Anterior cingulate cortex (tissue), 58 donors: ENCODE measurements at places on chromosomes 5 and 9.

GRCh38 chr5:76855961-76856360 is 6.1 kb downstream of the S100Z start:
- DNase-seq: no peak

DNA sequence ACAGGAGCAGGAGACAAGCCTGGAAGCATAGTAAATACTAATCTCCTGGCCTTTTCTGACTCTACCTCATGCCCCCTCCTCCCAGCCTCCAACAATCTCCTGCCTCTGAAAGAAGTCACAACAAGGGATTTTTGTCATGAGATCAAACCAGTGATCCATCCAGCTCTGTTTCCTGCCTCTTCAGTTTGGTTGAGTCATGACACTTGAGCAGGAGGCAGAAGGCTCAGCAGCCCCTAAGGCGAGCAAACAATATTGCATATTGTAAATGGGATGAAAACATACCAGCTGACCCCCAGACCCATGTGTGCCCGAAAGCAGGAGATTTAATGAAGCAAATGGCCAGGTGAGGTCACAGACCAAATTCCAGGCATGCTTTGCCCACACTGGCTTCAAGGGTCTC is 272.8 kb downstream of the GAS1 start:
- DNase-seq: no peak

DNA sequence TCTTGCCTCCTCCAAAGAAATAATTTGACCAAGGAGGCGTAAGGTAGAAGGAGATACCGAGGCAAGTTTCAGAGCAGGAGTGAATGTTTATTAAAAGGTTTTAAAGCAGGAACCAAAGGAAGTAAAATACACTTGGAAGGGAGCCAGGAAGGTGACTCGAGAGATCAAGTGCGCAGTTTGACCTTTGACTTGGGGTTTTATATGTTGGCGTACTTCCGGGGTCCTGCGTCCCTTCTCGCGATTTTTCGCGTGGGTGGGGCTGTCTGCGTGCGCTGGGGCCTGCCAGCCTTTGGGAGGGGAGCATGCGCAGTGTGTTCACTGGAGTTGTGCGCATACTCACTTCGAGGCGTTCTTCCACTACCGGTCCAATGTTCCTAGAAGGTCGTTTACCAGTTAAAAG is 166.0 kb upstream of the IRX2 start:
- no peak for DNase-seq

GRCh38 chr9:127059765-127060361 is 62.6 kb downstream of the ANGPTL2 start:
- no peak for DNase-seq

- DNase-seq: no peak
These were observed 9.8 kb upstream of the CPLX2 start for GRCh38 chr5:175861337-175862130.

DNA sequence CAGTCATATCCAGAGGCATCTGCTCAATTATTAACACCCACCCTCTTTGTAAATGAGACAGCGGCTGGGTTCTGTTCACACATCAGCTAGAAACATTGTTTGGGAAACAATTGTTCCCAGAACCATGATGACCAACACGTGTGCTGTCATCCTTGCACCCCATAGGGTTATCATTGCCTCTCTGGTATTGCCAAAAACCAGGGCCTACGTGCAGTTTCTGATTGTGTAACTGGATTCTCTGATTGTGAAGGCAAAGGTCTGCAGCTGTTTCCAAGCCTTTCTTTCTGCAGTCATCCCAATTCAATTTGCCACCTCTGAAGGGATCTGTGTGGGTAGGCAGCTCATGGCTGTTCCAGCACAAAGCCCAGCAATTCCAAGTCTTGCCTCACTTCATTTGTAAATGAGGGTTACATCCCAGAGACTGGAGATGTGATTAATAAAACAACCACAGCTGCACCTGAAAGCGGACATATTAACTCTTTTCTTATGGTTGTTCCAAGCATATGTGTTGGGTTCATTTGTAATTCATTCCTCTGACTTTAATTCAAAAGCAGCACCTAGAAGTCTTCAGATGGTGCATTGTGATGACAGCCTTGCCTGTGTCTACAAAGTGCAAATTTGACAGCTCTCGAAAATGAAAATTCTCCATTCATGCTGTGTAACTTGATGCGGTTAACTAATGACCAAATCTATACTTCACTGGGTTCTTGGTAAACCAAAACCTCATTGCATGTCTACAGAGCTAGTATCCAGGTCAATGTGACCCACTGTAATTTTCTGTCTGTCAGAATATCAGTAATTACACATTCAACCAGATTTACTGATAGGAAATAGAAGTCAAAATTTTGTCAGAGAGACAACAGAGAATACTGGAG is 66.6 kb downstream of the YIPF5 start:
- DNase-seq: no peak

DNA sequence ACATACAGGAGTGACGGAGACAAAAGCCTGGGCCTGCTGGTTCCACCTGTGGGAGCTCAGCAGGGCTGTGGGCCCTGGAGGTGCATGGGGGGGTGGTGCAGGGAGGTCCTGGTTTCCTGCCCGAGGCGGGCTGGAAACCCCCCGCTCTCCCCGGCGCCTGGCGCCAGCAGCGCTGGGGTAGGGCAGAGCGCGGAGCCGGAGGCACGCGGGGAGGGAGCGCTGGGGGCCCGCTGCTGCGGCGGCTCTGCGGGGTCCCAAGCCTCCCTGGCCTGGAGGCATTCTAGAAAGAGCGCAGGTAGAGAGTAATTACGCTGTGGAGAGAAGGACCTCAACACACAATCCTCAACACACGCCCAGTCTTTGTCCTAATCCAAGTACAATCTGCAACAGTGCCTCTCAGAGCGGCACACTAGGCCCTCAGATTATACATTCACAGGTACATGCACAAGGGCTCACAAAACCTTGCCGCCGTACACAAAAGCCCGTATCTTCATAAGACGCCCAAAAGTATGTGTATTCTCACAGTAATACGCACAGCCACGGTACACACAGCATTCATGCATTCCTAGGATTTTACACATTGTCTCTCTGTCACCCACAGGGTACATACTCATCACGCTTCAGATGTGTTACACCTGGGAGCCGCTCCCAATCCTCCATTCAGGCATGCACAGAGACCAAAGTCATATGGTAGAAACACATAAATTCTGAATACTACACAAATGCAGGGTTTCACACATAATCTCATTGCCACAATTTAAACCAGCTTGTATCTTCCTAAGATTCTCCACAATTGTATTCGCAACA is 2.1 kb upstream of the HAND1 start:
- no peak for DNase-seq

DNA sequence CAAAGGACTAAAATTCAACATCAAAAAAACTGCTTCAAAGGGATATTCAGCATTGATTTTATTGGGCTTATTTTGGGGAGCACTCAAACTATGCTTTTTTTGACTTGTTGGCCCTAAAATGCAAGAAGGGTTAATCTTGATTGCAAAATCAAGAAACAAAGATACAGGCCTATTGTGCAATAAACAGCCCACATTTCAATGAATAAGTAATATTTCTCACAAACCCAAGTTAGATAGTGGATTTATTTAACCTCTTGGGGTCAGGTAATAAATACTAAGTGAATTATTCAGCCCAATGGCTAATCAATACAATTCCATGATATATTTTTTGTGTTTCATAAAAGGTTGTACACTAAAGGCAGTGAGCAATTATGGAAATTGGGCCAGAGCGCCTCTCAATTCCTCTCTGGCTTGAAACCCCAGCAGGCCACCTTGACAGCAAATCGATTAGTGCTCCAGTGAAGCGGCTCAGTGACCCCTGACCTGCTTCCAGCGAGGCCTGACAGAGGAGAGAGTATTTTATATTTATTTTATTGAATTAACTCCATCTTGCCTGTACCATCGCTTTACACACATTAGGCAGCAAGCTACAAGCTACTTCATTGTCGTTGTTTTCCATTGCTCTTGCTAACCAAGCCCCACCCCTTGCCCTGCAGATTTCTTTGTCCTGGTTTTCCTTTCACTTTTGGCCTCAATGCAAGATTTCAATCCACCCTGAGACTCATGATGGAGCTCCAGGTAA is 65.5 kb downstream of the EBF1 start:
- DNase-seq: no peak

- no peak for DNase-seq
These were observed 335.3 kb downstream of the RAB3C start for GRCh38 chr5:58918021-58918729.

GRCh38 chr5:157917899-157918809 is 59.2 kb upstream of the CLINT1 start:
- no peak for DNase-seq

DNA sequence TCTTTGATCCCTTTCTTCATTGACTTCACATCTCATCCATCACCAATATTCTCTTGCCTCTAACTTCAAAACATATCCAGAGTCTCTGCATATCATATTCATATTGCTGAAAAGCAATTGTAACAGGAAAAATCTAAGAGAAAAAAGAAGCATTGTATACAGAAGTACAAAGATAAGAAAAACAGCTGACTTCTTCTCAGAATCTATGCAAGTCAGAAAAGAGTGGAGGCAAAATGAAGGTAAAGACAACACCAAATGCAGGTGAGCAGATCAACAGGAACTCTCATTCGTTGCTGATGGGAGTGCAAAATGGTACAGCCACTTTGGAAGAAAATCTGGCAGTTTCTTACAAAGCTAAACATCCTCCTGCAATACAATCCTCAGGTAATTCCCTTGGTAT is 155.6 kb downstream of the PHF2 start:
- no peak for DNase-seq

DNA sequence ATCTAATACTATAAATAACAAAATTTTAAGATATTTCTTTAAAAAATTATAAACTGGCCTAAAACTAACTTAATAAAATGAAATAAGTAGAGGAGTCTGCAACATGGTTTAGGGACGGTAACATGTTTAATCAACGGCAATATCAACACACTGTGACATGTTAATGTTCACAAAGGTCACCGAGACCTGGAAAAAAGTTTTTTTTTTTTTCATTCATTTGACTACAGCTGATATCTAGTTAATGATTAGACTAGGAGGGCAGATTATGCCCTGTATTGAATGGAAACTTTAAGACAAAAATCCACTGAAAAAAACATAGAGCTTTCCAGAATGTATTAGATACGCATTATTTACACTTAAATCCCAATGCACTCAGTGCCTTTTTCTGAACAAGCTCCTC is 67.0 kb upstream of the CDK5RAP2 start:
- no peak for DNase-seq

DNA sequence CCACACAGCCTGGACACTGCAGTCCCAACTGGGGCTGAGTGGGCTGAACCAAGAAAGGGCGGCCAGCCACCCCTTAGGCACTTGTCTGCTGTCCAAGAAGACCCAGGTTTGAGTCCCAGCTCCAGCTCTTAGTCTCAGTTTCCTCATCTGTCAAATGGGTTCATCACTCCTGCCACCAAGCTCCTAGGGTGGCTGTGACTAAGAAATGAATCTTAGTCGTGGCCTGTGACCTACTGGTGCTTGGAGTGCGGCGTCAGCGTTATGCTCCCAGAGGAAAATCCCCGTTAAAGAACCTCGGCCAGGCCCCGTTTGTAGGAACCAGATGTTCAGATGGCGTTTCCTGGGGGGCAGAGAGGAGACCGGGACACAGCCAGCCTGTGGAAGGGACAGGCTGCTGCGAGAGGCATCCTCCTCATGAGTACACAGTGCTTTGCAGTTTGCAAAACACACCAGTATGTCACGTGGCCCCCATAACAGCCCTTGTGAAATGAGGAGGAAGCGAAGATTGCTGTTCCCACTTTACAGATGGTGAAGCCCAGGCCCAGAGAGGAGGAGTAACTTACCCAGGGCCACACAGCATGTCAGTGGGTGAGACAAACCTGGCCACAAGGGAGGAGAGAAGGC is 3.3 kb downstream of the FIBCD1 start:
- DNase-seq: no peak

- no peak for DNase-seq
These were observed 152.1 kb downstream of the CRB2 start for GRCh38 chr9:123508048-123508447.

DNA sequence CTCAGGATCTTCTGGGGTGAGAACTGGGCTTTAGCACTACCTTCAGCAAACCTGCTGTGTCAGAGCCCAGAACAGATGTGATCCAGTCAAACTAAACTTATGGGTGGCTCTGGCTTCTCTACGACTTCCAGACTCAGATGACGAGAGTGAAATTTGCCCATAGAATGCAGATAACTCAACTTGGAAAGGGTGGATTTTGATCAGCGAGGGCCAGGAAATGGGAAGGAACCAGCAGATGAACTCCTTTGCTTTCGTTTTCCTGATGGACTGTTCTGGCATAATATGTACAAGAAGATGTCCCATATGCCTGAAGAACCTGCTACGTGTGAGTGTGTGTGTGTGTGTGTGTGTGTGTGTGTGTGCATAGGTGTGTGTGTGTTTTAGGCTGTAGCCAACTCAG is 132.0 kb upstream of the MOCS2 start:
- no peak for DNase-seq

DNA sequence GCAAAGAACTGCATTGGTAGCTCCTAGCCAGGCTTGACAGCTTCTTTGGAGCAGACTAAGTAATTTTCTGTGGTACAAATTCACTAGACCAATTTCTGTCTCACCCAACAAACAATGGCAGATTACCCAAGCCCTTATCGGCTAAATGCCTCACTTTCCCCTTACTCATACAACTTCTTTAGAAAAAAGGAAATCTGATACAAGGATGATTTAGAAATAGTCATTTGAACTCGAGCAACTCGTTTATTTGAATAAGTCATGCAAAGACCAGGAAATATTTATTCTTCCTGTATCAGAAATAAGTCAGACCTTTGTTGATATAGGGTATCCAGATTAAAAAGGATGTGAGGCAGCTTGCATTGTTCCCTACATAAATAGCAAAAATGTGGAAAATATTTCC is 170.4 kb upstream of the CDH6 start:
- DNase-seq: no peak

DNA sequence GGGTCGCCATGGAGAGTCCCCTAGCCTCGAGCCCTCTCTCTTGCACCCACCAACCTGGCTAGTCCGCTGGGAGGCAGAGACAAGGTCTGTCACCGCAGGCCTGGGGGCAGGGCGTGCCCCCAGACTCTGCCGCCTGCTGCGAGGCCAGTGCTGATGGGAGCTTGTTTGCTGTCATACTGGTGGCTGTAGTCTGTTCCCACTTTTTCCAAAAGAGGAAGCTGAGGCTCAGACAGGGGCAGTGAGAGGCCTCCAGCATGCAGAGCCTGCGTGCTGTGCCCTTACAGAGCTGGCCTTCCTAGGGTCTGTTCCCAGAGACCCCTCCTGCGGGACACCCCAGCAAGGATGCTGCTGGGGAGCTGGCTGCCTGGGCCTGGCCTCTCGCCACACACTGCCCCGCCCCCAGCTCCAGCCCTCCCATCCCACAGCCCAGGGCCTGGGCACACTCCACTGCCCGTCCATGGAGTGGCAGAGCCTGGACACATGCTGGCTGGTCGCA is 21.0 kb upstream of the SUSD3 start:
- DNase-seq: peak; percentile 15
